ENCODE measurements at places on chromosomes 2 and 18. TPM values are rescaled to one million over a fixed set of nuclear protein-coding genes. Genes with fewer than 3 reads are reported as not detected.

The RIT2 gene
- total RNA-seq: 0.48 TPM

DNA sequence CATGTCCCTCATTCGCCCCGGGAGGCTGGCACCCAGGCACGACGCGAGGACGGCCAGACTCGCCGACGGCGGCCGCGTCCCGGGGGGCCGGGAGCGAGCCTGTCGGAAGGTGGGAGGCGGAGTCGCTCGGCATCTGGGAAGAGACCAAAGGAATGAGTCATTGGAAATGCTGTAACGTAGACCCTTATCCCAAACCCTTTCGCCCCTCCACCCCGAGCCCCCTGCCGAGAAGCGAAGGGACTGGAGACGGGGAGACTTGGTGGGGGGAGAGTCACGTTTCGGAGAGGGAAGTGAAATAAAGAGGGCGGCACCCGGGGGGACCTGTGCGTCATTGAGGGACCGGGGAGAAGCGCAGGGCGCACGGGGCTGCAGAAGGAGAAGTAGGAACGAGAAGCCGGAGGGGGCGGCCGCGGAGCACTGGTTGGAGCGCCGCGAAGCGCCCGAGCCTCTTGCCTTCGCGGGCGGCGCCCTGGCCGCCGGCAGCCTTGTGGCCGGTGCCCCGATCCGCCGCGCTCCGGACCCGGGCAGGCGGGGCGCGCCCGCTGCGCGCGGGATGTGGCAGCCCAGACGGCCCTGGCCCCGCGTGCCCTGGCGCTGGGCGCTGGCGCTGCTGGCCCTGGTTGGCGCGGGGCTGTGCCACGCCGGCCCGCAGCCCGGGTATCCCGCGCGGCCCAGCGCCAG is at the start of gene EMILIN2:
EMILIN2 (plus strand) TSS at position 371 of the 681 bp plus-strand sequence; CDS start at position 554, 183 bp downstream.
- no peak for DNase-seq

GRCh38 chr2:30985493-30986230 is 152.6 kb downstream of the GALNT14 start:
- peak; percentile 40 for DNase-seq

GRCh38 chr2:98161186-98161585 is 74.2 kb downstream of the VWA3B start:
- no peak for DNase-seq

GRCh38 chr2:28972778-28973335 is 8.2 kb upstream of the TOGARAM2 start:
- DNase-seq: no peak

The TOGARAM2 gene
- total RNA-seq: 0.48 TPM

DNA sequence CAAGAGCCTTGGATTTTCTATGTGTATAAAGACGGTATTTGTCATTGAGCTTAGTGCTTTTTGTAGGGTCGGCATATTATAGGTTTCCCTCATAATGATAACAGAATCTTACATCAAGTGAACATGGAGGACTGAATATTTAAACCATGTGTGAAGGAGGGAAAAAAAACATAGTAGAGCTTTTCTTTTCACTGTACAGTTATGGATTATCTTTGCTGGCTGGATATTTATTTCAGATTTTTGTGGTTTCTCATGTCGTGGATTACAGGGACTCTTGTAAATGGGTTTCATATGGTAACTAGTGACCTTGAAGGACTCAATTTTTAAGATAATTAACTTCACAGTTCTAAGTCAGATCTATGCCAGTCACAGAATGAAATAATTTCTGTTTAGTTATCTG is 330.2 kb upstream of the NRP2 start:
- no peak for DNase-seq

GRCh38 chr2:236370847-236371409 is 106.7 kb upstream of the ASB18 start:
- no peak for DNase-seq

The LYG2 gene
- not detected for total RNA-seq

The THSD7B gene
- 4.0 TPM for total RNA-seq

The SULT1C4 gene
- total RNA-seq: 31.9 TPM

The RNF125 gene
- 10.9 TPM for total RNA-seq

The LRP2 gene
- total RNA-seq: 0.26 TPM

The ABCG8 gene
- total RNA-seq: not detected

GRCh38 chr2:124333784-124334183 is 308.7 kb downstream of the CNTNAP5 start:
- no peak for DNase-seq

DNA sequence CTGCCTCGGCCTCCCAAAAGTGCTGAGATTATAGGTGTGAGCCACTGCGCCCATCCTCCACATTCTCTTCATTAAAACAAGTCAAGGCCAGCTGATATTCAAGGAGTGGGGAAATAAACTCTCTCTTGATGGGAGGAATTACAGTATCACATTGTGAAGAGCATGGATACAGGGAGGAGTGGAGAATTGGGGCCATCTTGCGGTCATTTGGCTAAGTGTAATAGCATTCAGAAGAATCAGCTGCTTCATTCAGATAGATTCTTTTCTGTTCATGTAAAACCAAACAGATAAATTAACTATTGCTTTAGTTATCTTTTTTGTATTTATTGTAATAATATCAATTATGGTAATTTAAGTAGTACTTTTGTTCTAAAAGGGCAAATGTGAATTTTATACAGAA is 156.3 kb downstream of the UBR3 start:
- no peak for DNase-seq

The SNORC gene
- total RNA-seq: 0.48 TPM

The RGPD4 gene
- total RNA-seq: 0.05 TPM

The PLEKHH2 gene
- 53.6 TPM for total RNA-seq

The ANKRD62 gene
- total RNA-seq: 0.11 TPM

DNA sequence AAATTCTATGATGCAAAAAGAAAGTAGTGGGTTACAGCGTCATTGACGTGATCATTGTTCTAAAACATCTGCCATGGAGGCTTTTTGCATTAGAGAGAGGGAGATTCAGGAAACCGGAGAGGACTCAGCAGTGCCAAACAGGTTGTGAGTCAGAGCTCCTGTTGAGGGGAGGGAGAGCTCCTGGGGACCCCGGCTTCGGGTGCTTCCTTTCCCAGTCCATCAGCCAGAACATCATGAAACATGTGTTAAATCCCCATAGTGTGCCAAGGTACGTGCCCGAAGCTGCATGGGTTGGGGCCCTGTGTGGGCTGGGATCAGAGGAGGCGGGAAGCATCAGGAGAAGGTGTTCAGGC is 791 bp upstream of the CYRIA start:
- no peak for DNase-seq
